ENCODE measurements at places on chromosomes 7 and 10. TPM values are rescaled to one million over a fixed set of nuclear protein-coding genes. Genes with fewer than 3 reads are reported as not detected.

- DNase-seq = no peak
Measured at GRCh38 chr10:66805612-66806011, 120.2 kb upstream of the LRRTM3 start.

DNA sequence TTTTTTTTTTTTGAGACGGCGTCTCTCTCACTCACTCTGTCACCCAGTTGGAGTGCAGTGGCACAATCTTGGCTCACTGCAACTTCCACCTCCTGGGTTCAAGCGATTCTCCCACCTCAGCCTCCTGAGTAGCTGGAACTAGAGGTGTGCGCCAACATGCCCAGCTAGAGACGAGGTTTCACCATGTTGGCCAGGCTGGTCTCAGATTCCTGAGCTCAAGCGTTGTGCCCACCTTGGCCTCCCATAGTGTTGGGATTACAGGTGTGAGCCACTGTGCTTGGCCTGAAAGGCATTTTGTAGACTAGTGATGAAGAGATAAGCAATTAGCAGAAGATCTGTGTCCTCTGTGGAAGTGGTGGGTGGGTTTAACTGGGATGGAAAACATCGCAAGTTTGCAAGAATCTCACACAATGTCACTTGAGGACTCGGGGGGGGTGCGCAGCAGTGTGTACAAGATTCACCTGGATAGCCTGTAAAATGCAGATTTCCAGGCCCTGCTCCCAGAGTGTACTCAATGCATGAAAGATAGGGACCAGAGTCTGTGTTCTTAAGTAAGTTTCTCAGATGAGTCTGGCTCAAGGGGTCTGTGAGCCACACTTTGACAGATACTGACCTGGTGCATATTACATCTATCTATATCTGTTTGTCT lies 10.9 kb downstream of the CYP17A1 start:
- no peak for DNase-seq

DNA sequence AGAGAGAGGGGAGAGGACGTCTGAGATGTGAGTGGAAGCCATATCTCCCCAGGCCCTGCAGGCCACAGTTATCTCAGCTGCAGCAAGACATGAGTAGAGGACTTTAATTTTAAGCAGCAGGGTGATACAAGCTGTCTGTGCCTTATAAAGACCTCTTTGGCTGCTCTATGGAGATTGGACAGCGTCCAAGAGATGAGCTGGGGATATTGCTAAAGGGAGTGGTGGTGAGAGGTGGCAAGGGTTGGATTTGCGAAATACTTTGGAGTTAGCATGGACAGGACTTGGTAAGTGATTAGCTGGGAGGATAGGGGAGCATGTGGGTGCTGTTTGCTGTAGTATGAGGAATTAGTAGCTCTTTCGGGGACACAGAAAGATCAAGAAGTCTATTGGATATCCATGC lies 191.8 kb downstream of the CACNB2 start:
- no peak for DNase-seq

DNA sequence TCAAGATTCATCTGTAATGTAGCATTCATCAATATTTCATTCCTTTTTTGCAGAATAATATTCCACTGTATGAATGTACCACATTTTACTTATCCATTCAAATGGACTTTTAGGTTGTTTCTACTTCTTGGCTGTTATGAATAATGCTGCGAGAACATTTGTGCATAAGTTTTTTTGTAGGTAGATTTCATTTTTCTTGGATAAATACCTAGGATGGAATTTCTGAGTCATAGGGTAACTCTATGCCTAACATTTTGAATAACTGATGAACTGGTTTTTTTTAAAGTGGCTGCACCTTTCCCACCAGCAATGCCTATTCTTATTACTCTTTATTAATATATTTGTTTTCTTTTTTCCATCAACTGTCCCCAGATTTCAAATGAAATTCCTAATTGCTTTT lies 9.1 kb upstream of the XPNPEP1 start:
- no peak for DNase-seq

DNA sequence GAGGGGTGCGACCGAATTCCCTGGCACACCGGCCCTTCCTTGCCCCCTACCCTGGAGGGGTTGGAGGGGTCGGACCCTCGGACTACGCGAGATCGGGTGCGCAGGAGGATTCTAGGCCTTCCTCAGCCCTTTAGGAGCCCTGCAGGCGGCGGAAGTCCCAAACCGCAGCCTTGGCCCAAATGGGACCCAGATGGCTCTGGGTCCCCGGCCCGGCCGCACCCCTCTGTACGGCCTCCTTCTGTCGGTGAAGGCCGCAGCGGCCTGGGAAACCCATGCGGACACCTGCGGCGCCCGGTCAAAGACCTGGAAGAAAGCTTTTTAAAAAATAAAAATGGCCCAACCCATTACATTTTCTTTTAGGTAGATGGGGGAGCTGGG lies 2.4 kb upstream of the VAX1 start:
- no peak for DNase-seq

DNA sequence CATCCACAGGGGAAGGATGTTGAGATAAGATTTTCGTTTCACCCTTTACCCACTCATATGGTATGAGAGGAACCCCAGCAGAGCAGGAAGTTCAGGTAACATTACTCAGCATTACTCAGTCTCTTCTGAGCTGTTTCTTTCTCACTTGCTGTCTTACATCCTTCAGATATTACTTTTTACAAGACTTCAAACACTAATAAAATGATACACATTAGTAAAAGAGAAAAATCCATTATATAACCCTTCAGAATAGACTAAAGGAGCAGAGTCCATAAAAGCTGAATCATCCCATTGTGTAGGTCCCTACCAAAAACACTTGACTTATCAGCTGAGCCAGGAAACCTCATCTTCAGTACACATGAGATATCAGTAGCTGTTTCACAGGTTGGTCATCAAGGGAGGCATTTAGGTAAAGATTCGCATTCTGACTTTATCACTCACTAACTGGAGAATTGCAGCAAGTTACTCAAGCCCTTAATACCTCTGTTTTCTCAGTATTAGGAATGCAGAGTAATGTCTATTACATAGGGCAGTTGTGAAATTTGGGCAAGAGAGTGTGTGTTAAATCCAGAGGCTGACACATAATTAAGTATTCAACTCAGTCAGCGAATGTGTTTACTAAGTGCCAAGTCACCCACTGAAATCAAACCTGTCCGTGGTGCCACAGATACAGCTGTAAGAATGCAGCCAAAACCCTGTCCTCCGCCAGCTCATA lies 44.7 kb downstream of the KLF6 start:
- DNase-seq = no peak

DNA sequence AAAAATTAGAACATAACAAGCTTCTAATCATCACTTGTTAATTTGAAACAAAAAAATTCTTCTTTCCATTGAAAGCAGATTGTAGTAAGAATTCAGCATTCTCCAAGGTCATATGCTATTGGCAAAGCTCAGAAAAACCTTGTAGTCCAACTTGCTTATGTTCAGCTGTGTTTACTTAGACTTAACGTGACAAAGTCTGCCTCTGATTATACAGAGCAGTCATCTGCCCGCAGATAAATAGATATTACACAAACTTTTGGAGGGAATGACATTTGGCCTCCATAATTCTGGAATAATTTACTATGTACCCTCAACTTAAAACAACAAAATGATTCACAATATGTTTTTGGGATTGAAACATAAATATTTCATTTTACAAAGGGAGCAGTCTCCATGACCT lies 45.8 kb downstream of the MKX start:
- no peak for DNase-seq

DNA sequence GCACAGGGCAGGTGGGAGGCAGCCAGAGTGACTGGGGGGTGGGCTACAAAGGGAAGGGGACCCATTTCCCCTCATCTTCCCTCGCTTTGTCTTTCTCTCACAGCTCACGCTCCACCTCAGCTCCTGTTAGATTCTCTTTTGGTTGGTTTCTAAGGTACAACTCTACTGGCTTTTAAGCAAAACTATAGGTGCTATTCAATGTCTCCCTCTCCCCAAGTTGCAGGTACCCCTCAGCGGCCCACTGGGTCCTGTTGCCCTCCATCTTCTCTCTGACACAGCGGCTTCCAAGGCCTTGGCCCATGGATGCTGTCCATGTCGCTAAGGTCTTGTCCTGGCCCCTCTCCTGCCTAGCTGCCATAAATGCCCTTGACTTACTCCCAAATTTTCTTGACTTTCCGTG lies 168.4 kb downstream of the COBL start:
- no peak for DNase-seq

DNA sequence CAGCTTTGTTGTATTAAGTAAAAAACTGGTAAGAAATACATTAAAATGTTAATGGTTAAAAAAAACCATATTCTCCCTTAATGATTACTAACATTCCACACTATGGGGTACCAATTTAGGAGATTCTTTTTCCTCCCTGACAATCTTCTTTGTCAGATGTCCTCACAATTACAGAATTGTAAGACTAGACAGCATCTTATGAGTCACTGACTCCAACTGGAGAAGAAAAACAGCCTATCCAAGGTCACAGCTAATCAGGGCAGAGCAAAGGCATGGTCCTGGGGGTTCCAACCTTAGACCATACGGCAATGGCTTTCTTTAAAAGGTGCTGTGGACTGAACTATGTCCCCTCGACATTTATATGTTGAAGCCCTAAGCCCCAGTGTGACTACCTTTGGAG lies 127.6 kb downstream of the DLG5 start:
- no peak for DNase-seq

DNA sequence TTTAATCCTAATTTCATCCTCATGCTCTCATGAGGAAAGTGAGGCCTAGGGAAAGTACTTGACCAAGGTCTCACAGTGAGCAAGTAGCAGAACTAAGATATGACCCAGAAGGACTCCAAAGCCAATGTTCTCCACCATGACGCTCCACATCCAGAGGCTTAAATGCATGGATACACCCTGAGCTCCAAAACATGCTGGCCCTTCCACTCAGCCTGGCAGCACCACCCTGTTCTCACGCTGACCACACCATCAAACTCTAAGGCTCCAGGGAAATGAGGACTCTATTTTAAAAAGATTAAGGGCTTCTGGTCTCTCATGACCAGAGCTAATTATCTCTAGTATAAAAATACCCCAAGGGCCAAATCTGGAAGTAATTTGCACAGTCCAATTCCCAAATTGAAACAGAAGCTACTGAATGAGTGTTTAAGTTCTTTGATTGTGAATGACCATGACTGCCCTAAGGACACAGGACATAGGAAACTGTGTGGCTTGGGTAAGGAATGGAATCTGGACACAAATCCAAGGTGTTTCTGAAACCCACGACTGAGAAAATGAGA lies 71.1 kb upstream of the ABLIM1 start:
- no peak for DNase-seq

GPNMB gene
- 110 TPM for total RNA-seq

SEMA3E gene
- 2.1 TPM for total RNA-seq

Measured in upper lobe of left lung (tissue), 6 donors.